RWPE2 (cell line): ENCODE measurements at places on chromosomes 5 and 9.

DNA sequence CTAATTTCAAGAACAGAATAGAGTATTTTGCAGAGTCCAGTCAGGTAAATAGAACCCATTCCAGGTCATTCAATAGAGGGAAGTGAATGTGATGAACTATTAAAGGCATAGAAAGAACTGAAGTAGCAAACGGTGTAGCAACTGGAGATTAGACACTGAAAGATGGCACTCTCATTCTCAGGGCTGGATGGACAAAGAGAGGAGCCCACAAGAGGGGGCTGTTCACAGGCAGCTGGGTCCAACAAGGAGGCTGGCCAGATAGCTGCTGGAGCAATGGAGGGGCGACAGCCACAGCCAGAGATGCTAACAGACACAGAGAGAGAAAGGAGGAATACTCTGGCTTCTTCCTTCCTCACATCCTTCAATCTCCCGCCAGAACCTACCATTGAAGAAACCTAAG, 93.1 kb upstream of the SMARCA2 start:
- no peak for DNase-seq

- peak; percentile 88 for DNase-seq
Measured at GRCh38 chr9:70258692-70259511, at the start of gene SMC5. Gene SMC5, plus strand, starts transcription at chr9:70258978. Its CDS starts 101 bp downstream, at chr9:70259079.

DNA sequence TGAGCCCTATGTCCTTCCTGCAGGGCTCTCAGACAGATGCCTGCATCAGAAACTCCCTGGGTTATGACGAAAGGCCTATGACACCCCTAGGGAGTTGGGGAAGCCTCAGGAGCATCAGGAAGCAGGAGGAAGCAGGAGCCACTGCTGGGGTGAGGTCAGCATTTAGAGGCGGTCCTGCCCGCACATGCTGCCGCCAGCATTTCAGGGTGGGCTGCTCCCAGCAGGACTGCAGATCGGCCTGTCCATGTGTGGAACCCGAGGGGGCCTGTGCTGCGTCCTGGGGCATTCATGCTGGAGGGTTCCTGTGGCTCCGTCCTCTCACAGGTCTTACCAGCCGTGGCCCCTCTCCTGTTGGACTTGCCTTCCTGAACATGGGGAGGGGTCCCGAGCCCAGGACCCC, 6.9 kb downstream of the NKD2 start:
- no peak for DNase-seq

GRCh38 chr9:22068369-22068768, 59.3 kb upstream of the CDKN2B start:
- DNase-seq, result no peak

DNA sequence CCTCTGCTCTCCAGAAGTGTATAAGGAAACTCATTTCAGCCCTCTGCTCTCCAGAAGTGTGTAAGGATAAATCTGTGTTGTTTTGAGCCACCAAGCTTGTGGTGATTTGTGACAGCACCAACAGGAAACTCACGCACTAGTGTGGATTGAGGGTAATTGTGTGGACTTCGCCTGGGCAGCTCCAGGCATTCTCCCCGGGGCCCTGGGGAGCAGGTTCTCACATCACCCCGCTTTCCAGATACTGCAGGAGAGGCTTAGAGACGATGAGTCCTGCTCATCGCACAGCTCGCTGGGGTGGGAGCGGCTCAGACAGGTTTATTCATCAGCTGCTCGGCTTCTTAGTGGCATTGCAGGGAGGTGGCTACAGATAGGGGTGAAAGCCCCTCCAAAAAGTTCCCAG, 38.4 kb upstream of the RNF130 start:
- no peak for DNase-seq

GRCh38 chr5:176410486-176411180, 5.7 kb downstream of the CLTB start:
- peak; percentile 60 for DNase-seq

GRCh38 chr5:156991714-156992113, 28.7 kb upstream of the TIMD4 start:
- no peak for DNase-seq

DNA sequence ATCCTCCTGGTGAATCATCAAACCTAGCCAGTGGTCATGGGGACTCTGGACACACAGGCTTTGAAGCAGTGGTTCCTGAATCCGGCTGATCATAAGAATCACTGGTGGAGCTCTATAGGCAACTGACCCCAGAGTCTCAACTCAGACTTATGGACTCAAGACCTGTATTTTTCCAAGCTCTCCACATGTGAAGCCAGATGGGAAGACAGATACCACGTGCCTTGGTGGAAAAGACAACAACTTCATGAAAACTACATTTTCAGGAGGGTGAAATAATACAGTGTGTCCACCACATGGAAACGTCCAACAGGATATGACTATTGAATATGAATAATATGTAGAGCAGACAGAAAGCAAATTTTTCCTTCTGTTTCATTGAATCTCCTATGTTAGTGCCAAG, 33.7 kb downstream of the GABRP start:
- no peak for DNase-seq

- no peak for DNase-seq
Measured at GRCh38 chr5:45355189-45355992, 340.8 kb downstream of the HCN1 start.

DNA sequence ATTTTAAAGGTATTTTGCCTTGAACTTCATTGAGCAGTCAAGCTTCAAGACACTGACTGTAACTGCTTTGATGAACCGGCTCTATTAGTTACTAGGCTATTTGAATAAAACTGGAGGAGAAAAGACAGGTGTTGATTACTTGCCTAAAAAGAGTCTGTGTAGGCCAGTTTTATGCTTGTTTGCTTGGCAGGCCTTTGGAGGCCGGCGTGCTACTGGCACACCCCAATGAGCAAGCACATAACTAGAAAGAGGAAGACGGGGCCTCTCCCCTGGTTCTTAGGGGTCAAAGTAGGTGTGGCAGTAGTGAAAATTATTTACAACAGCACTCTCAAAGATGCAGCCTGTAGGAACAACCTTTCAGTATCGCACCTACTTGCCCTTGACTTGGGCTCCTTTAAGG, 2.1 kb upstream of the ZFR start:
- DNase-seq, result no peak
